ENCODE measurements at places on chromosomes 11 and 22.

GRCh38 chr11:114073007-114073827 lies 13.7 kb downstream of the ZBTB16 start:
- no peak for DNase-seq

DNA sequence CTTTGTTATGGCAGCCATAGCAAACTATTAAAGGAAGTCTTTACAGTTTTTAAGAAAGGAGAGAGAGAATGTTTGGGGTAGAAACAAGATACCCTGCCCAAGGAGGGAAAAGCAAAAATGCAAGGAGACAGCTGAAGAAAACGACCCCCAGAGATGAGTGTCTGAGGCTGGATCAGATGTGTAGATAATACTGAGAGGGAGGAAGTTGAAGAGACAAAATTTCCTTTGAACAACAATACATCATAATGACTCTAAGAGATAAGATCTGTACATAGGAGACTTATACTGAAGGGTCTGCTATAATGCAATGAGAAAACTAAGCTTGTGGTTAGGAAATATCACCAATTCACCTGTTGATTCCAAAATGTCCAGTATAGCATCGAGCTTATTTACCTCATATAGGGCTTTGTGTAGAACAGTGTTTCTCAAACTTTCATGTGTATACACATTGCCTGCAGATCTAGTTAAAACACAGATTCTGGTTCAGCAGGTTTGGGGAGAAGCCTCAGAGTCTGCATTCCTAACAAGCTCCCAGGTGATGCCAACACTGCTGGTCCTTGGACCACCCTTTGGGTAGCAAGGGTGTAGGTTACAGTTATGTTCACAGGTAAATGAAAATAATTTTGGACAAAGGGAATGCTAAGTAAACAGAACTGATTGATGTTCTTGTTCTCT lies 5.8 kb upstream of the CEP295 start:
- no peak for DNase-seq

DNA sequence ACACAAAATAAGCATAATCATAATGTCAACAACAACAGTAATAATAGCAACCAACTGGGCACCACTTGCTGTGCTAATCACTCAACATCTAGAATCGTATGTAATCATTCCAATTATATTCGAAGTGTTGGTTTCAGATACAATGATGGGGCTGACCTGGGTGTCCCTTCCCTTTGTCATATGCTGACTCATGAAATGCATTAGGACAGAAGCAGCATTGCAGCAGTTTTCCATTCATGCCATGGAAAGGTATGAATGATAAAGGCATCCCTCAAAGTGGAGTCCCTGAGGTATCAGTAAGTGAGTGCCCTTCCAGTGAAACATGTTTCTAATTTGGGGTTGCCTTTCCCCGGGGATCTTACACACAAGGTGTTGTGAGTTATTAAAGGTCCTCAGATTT lies 46.3 kb upstream of the ANO3 start:
- peak; percentile 58 for DNase-seq

- no peak for DNase-seq
Observed at GRCh38 chr22:39233710-39234471, 10.9 kb downstream of the PDGFB start.

DNA sequence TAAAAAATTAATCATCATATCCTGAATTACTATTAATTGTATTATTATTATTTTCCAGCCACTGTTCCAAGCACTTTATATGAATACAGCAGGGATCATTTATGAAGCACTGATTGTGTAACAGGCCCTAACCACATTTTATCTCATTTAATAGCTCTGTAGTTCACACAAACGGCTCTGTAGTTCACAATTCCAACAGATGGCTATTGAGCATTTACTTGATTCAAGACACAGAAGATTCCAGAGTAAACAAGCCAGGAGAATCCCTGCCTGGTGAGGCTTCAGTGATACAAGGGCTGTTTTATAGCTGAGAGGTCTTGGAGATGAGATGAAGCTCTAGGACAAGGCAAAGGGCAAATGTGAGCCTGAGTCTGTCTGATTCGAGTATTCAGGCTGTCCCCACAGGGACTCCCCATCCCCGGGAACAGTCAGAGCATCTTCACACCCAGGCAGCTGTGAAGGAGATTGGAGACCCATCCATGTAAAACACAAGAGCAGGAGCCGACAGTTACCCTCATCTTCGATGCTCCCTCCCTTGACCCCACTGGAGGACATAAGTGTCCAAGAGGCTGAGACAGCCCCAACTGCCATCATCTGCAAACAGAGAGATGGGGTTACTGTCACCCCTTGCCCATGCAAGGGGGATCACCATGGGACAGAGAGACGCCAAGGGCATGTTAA lies 222.5 kb downstream of the MN1 start:
- no peak for DNase-seq

- DNase-seq, result no peak
Observed at GRCh38 chr11:3914805-3915204, 59.3 kb downstream of the STIM1 start.

GRCh38 chr11:125263268-125263790 lies 98.8 kb downstream of the PKNOX2 start:
- peak; percentile 85 for DNase-seq

- DNase-seq, result peak; percentile 53
Observed at GRCh38 chr11:111063726-111064517, 181.6 kb upstream of the POU2AF2 start.

GRCh38 chr11:55895216-55895615 lies 12.1 kb downstream of the TRIM51 start:
- DNase-seq, result no peak

GRCh38 chr11:125267548-125267947 lies 103.0 kb downstream of the PKNOX2 start:
- no peak for DNase-seq

DNA sequence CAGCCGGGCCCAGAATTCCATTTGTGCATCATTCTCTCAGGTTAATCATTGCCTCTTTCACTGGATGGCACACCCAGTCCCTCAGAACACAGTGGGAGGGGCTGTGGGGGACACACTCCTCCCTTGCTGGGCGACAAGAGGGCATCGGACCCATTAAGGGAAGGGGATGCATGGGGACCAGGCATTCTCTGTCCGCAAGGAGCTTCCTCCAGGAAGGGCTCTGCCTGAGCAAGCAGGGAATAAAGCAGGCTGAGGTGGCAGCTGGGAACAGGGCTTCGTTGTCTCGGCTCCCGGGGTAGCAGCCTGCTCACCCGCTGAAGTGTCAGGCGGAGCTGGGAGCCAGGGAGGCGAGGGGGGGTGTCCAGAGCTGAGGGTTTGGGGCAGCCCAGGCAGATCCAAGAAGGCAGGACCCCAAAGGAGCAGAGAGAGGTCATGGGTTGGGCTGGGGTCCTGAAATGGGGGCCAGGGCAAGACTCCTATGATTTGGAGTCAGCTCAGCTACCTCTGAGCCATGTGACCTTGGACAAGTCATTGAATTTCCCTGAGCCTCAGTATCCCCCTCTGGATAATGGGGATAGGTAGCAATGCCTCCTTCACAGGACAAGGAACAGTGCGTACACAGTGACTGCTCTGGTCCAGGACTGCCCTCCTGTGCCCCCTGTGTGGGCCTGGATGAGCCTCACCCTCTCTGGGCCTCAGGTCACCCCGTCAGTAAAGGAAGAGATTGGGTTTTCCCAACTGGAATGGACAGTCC lies 1.4 kb downstream of the GAL3ST1 start:
- DNase-seq, result no peak

DNA sequence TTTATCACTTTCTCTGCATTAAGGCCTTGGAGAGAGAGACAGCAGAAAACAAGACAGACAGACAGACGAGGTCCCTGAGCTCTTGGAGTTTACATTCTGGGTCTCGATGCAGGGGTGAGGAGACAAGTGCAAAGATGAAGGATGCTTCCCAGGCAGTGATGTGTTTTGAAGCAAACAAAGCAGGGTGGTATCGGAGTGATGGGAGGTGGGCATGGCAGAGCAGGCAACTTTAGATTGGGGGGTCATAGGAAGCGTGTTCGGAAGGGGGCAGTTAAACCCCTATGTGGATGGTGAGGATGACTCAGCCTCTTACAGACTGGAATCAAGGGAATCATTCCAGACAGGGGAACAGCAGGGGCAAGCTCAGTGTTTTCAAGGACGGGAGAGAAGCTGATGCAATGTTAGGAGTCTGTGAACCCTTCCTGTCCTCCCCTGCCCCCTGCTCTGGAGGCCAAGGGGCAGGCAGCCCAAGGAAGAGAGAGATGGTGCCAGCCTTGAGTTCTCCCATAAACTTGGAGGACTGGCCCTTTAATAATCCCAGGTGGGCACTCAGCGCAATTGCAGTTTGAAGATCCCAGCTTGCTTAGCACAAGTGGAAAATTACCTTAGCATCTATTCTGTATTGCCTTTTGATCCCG lies 180.2 kb downstream of the CHST1 start:
- DNase-seq, result no peak

DNA sequence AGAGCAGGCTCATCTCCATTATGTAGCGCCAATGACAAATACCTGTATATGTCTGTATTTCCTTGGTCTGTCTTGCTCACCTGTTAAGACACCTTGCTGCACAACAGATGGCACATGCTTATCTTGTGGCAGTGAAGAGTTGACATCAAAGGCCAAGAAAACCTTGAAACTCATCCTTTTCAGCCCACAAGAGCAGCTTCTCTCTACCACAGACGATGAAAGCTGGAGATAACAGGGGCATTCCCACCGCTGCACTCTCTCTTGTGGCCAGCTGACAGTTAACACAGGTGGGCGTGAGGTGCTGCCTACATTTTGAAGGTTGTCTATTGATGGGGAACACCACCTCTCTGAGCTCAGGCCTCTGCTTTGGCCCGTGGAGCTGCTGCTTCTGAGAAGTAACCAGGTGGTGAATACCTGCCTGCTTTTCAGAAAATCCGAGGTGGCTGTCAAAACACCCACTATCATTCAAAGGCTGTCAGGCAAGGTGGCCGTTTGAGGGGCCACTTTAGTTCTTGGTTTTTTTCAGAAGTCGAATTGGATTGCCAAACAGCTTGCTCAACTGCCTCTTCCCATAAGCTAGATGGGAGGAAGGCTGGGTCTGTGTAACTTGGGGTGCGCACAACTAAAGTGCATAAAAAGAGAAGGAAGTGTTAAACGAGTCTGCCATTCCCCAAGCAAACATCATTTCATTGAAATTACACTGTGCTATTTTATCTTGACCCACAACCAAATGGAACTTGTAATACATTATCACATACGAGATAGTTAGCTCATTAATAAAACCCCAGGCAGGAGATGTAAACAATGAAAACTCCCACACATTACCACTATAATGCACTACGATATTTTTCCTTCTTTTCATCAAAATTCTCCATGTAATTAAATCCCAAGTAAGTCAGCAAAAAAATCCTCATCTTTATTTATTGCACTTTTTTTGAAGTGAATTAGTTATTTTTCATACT lies 87.1 kb upstream of the RAG2 start:
- no peak for DNase-seq

- DNase-seq, result no peak
Observed at GRCh38 chr22:35010543-35010942, 55.4 kb upstream of the ISX start.

DNA sequence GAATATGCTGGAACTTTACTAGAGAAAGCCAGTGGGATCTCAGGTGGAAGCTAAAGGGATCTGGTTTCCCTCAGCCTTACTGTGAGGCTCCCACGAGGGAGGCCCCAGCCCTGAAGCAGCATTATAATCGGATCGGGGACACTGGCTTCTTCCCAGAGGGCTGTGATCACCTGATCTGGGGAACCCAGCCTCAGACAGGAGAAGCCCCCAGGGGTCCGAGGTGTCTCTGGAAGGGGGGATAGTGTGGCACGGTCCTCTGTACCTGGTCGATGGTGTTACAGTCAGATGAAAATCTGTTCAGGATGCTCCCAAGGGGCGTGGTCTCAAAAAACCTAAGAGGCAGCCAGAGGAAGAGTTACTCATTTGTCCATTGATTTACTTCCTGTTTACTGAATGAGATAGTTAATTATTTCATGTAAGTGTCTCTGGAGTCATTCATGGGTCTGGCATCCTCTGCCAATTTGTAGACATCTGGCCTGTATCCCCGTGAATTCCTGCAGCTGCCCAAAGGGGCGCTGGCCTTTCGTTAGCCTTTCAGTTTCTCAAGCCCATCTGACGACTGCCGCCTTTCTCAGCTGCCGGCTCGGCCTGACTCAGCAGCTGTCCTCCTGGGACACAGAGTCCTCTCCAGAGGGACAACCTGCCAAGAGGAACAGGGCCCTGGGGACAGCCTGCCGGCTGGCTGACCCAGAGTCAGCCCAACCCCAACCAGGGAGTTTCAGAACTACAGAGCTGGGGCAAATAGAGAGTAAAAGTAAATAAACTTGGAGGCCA lies 17.0 kb upstream of the KCNJ11 start:
- DNase-seq, result peak; percentile 47

- no peak for DNase-seq
Observed at GRCh38 chr11:46900091-46900746, 18.1 kb downstream of the LRP4 start.

GRCh38 chr11:33333816-33334215 lies 76.6 kb downstream of the HIPK3 start:
- no peak for DNase-seq

GRCh38 chr11:76653012-76653673 lies 17.4 kb downstream of the LRRC32 start:
- no peak for DNase-seq

DNA sequence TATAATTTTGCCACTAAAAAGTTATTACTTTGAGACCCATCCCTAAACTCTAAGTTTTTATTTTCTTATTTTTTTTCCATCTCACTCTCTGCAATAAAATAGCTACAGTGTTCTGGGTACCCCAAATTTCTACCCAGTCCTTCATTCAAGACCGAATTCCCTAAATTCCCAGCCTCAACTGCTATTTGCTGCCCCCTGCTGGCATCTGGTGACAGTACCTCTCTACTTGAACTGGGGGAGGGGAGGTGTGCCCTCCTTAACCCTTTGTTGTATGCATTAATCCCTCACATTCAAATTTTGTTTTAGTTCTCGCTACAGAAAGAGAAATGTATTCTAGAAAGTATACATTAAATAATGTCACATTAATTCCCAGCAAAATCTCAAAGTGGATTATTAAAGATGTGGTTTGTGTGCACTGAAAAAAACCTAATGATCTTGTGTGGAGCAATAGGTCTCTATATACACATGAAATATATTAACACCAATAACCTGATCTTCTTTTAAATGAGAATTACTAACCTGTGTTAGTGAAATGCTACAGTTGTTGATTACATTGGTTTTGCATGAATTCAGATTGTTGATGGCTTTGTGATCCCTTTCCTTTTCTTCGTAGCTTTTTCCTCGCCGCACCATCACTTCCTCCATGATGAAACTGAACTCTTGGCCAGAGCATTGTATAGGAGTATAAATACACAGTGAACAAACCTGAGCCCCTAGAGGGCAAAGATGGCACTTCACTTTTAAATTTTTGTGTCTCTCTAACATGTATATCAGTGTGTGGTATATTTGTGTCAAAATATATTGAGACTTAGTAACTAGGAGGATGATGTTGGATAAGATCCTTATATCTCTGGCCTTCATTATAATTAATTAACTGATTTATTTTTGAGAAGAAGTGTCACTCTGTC lies 590.0 kb downstream of the METTL15 start:
- peak; percentile 38 for DNase-seq

DNA sequence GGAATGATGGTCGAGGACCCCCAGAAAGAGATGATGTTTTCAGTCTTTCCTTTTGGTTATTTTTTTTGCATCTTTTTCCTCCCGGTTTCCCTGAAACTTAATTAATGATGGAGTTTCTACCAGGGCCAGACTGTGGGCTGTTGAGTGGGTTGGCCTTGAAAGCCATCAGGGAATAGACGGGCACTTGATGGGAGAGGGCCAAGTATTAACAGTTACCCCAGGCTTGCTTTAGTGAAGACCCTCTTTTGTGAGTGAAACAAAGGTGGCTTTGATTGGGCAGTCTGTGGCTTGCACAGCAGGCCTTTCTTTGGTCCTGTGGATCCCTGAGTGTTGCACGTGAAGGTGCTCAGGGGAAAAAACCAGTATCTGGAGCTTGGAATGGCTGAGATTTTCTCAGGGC lies 56.9 kb downstream of the AMOTL1 start:
- no peak for DNase-seq
